ENCODE measurements at places on chromosomes 11 and 22.

- DNase-seq, result no peak
These were observed 7.2 kb downstream of the TTLL1 start for GRCh38 chr22:43081968-43082367.

GRCh38 chr11:103625624-103625965, 410.8 kb upstream of the DDI1 start:
- DNase-seq, result no peak

GRCh38 chr22:41280854-41281253, 5.1 kb downstream of the RANGAP1 start:
- no peak for DNase-seq

DNA sequence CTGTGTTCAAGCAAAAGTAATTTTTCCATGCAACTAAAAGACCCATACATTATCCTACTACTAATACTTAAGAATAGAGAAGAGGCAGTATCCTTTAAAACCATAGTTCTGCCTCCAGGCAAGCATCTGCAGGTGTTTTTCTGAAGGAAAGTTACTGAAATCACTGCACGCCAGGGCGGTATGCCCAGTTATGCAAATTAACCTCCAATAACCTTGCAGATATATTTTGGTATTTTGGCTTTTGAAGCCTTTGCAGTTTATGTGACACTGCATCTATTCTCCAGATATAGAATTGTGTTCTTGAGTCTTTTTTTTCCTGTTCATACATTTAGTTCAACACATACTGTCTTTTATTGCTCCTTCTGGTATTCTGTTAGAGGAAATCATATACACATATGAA, 346.2 kb upstream of the PDGFD start:
- no peak for DNase-seq

- DNase-seq, result no peak
These were observed 146.0 kb downstream of the OPCML start for GRCh38 chr11:133386262-133386661.

- no peak for DNase-seq
These were observed 27.3 kb upstream of the PSMA1 start for GRCh38 chr11:14547440-14547839.

DNA sequence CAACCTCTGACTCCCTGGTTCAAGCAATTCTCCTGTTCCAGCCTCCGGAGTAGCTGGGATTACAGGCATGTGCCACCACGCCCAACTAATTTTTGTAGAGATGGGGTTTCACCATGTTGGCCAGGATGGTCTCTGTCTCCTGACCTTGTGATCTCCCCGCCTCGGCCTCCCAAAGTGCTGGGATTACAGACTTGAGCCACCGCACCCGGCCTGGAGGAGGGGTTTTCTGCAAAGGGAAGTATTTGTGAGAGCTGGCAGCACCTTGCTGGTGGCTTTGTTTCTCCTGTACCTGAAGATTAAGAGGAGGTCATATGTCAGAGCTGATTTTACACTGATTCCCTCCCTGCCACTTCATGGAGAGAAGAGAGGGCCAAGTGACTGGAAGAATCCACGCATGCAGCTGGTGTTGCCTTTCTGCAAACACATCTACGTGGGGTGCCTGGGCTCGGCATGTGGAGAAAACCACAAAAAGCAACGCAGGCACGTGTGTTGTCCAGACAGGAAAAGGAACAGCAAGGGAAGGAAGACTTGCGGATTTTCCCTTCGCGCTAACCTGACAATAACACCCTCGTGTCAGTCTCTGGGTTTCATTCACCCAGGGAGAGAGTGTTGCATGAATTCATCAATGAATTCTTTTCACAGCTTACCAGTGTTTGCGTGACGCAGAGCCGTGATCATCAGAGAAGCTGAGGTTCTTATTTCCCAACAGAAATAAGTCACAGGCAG, 61.9 kb downstream of the TSPAN18 start:
- DNase-seq, result no peak

DNA sequence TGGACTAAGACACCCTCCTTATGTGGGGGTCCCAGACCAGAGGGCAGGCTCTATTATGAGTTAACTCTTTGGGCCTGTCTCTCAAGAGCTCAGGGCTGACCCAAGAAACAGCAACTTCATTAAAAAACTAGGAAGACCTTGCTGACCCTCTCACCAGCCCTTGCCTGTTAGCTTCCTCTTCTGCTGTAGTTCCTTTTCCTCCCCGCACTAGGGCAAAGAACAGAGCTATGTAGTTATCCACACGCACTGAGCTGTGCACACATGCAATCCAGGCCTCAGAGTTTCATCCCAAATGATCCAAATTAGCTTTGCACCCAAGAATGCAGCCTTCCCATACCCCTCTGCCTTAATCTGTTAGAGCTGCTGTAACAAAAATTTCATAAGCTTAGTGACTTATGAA, 539.6 kb upstream of the CADM1 start:
- no peak for DNase-seq

Measured in stimulated activated CD4-positive, alpha-beta T cell treated with anti-CD3 and anti-CD28 coated beads, TNF-alpha, amount 100 ng/mL, for 48 hours (primary cell).